ENCODE measurements at places on chromosomes 2 and 18.

- no peak for DNase-seq
Measured at GRCh38 chr2:237457388-237457941, 29.6 kb upstream of the MLPH start.

- no peak for DNase-seq
Measured at GRCh38 chr2:190482451-190482850, 52.1 kb downstream of the NEMP2 start.

- no peak for DNase-seq
Measured at GRCh38 chr2:240983361-240983995, 14.9 kb upstream of the SNED1 start.

GRCh38 chr2:51011693-51012092, 20.2 kb downstream of the NRXN1 start:
- no peak for DNase-seq

GRCh38 chr2:35933031-35933430, 422.5 kb upstream of the CRIM1 start:
- DNase-seq: no peak

- DNase-seq: no peak
Measured at GRCh38 chr2:110115291-110116032, at the start of gene MALL. MALL (minus strand) TSS chr2:110115822; CDS start chr2:110115792, 30 bp downstream.

- no peak for DNase-seq
Measured at GRCh38 chr2:160651416-160652200, 158.0 kb upstream of the RBMS1 start.

- DNase-seq: no peak
Measured at GRCh38 chr2:207501802-207502576, 27.8 kb upstream of the CREB1 start.

- DNase-seq: no peak
Measured at GRCh38 chr2:60819155-60819862, 62.1 kb upstream of the REL start.

GRCh38 chr2:191691016-191691735, 13.2 kb downstream of the NABP1 start:
- DNase-seq: no peak

DNA sequence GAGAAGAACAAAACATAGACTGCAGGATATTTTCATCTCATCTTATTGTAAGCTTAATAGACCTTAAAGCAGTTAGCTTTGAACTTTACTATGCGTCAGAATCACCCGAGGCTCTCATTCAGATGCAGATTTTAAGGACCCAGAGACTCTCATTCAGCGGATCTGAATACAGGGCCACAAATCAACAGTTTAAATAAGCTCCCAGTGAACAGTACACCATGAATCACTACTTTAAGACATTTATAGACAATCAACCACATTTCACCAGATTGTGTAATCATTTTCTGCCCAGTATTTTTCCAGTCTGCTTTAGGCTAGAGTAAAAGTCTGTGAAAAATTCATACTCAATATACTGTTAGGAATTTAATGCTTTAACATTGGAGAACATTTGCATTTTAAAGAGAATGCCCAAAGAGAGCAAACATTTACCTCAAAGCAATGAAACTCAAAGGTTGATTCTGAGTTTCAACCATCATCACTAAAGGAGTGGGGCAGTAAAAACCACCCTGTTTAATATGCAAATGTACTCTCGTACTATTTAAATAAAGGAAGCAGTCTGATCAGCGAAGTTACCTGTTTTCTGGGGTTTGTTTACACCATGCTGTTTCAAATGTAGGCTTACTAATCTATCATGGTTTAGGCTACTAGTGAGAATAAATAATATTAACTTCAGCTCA, 11.0 kb upstream of the ALPK2 start:
- no peak for DNase-seq

GRCh38 chr18:79624356-79625170, 55.0 kb upstream of the CTDP1 start:
- no peak for DNase-seq

DNA sequence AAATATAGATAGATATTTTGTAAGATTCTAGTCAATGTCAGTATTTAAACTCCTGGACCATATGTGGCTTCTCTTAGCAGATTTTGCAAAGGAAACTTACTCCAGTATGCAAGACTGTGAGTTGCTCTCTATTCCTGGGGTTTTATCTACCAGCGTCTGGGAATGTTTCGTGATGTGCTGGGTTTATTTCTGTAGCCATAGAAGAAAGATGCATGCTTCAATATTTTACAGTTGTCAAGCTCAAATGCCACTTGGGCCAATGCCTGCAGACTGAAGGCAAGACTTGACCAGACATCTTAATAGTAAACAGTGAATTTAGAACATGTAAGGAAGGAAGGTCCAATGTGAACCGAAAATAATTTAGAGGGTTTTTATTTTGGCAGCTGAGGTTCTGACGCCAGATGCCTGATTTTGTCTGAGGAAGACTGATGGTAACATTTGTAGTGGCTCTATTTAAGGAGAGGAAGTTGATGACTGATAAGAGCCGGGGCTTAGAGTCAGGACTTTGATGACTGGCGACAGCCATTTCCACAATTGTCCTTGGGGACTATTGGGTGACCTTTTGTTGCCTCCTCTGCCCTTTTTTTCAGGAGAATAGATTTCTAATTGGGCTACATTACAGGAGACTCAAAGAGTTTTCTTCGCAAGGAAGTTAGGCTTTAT, 154.3 kb downstream of the RAPGEF4 start:
- no peak for DNase-seq

DNA sequence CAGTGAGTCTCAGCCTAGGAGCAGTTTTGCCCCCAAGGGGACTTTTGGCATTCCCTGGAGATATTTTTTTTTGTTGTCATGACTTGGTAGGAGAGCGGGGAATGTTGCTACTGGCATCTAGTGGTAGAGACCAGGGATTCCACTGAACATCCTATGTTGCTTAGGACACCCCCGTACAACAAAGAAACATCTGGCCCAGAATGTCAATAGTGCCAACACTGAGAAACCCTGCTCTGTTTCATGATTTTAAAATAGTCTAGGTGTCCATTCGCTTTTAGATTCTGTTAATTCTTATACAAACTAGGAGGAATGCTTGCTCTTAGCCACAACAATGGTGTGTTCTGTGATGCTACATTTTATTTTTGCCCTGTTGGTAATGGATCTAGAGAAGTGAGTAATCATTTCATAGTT, 225.8 kb upstream of the SIX3 start:
- no peak for DNase-seq

DNA sequence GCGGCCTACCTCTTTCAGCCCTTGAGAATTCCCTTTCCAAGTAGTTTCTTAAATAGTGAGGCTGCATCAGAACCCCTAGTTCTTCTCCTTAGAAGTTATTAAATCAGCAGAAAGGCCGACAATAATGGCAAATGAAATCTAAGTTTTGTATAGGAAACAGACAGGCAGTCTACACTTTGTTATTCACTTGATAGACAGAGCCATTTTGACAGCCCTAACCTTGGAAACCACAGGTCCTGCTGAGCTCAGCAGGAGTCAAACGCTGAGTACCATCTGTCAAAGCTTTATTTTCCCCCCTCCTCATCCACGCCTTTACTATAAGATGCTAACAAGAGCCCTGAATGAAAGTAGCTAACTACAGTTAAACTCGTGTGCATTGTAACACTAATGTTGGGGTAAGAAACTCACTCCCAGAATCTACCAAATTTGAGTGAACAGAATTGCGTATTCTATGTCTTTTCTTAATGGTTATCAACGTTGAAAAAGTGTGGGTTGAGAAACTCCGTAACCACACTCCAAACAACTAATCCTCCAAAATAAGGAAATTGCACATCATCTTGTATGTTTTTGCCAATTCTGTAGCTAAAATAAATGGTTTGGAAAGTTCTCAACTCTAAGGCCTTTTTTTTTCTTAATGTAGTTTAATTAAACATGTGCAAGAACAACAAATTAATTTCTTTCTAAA, 90.6 kb upstream of the EFEMP1 start:
- DNase-seq: no peak

DNA sequence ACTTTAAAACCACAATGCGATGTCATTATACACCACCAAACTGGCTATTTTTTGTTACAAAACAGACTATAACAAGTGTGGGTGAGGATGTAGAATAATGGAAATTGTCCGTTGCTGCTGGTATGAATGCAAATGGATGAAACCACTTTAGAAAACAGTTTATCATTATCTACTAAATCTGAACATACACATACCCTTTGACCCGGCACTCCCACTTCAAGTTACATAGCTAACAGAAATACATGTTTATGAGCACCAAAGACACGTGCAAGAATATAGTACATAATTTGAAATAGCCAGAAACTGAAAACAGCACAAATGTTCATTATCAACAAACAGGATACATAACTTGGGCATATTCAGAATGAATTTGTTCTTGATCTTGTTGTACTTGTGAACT, 206.4 kb upstream of the CHAC2 start:
- no peak for DNase-seq

DNA sequence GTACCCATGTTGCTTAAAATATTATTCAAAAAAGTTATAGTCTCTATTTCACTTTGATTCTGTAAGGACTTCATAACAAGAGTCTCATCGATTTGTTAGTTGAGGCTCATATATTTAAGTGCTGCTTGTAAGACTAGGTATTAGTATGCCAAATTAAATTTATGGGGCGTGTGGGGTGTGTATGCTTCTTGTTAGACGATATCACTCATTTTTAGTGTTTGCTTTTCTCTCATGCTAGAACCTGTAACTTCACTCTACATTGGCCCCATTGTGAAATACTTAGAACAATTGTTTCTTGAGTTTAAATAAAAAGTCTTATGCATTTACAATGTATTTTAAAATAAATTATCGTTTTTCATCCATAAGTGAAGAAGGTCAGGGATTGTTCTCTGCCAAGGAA, 63.6 kb downstream of the CTNNA2 start:
- DNase-seq: no peak

- no peak for DNase-seq
Measured at GRCh38 chr2:2579814-2580213, 248.7 kb upstream of the MYT1L start.

GRCh38 chr18:24475926-24476589, 15.6 kb downstream of the HRH4 start:
- DNase-seq: no peak

- no peak for DNase-seq
Measured at GRCh38 chr2:1450915-1451314, 37.7 kb downstream of the TPO start.

GRCh38 chr18:76553715-76554546, 58.9 kb upstream of the ZNF516 start:
- no peak for DNase-seq

DNA sequence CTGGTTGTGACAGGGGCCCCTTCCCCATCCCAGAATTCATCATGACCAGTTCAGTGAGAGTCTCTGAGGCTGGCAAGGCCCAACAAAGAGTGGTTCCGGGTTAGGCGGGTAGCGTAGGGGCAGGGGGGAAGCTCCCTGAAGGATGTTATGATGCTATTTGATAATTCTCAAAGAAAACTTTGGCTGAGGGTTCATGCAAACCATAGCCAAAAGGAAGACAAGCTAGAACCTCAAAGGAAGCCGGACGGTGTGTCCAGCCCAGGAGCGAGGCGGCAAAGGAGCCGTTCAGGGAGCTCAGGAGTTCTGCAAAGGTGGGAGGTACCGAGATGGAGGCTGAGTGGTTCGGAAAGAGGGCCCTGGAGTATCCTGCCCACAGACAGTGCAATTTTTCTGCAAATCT, 226.8 kb upstream of the RAB6C start:
- DNase-seq: no peak

- no peak for DNase-seq
Measured at GRCh38 chr2:229408962-229409361, 137.9 kb upstream of the PID1 start.

DNA sequence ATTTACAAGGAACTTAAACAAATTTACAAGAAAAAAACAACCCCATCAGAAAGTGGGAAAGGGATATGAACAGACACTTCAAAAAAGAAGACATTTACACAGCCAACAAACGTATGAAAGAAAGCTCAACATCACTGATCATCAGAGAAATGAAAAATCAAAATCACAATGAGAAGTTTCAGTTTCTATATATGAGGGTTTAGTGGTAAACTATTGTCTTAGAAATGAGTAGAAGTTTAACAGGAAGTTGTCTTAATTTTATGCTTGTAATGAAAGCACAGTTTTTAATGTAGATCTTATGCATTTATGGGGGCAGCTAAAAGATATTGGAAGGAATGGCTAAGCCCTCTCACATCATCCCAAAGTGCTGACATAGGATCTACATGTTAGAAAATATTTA, 325.4 kb downstream of the ERBB4 start:
- DNase-seq: no peak

GRCh38 chr2:129923265-129924091, 56.0 kb upstream of the RAB6C start:
- no peak for DNase-seq

GRCh38 chr2:166297951-166298350, 77.8 kb downstream of the SCN9A start:
- DNase-seq: no peak

- DNase-seq: no peak
Measured at GRCh38 chr18:63844254-63844653, 43.3 kb upstream of the SERPINB2 start.

- DNase-seq: no peak
Measured at GRCh38 chr2:195410074-195410671, 246.9 kb upstream of the SLC39A10 start.

- no peak for DNase-seq
Measured at GRCh38 chr2:16044946-16045456, 104.7 kb downstream of the MYCN start.

DNA sequence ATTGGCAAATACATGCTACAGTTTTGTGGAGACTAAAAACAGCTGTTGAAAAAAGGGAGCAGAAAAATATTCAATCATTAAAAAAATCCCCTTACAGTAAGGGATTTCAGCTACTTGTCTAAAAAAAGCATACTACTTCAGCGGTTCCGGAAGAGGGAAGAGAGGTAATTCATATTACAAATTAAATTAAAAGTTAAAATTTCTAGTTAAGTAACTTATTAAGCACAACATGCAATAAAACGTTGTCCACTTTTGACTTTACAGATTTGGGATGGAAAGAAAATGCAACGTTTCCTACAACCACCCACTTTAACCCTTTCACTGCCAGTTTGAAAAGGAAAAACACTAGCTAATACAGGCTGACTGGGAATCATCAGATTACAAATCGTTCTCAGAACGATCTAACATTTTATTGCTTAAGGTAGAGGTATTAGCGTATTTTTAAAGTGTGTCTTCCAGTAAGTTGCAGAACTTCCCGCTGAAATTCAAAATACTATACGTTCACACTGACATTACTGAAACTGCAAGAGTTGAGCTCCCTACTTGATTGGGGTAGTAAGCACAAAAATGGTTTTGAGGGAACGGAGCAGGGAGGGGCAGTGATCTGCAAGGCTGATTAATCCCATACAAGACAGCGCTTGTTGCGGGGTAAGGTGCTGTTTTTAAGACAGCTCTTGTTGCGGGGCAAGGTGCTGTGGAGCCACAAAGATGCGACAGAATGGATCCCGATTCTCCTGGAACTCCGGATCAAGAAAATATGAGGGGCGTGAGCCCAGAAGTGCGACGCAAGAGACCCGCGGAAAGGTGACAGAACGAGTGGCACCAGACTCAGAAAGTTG, 743 bp downstream of the HADHA start:
- DNase-seq: no peak

GRCh38 chr2:214185546-214185945, 225.3 kb upstream of the VWC2L start:
- DNase-seq: no peak

- DNase-seq: no peak
Measured at GRCh38 chr2:60775048-60775639, 19.1 kb downstream of the PAPOLG start.

GRCh38 chr2:127218812-127219170, 1.3 kb downstream of the CYP27C1 start:
- no peak for DNase-seq
